ENCODE measurements at places on chromosomes 5 and 9.

DNA sequence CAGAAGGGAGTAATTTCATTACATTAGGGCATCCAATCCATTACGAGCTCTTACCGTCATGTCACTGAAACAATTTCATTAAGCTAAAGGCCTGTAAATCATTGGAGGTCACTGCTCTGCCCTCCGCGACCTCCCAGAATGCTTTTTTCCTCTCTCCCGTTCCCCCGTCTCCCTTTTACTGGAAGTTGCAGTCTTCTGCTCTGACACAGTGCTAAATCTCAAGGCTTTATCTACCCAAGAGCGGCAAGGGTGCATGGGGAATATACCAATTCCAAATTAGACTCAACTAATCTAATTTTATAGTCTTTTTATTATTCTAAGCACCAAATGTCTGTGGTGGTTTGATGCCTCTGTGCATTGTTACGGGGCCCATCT is 265.7 kb upstream of the PANK3 start:
- DNase-seq, result no peak

- no peak for DNase-seq
Measured at GRCh38 chr5:172153695-172154094, 34.3 kb downstream of the STK10 start.

GRCh38 chr5:131245948-131246347 is 17.9 kb upstream of the CDC42SE2 start:
- DNase-seq, result no peak

GRCh38 chr5:100616291-100616690 is 81.1 kb downstream of the FAM174A start:
- no peak for DNase-seq

DNA sequence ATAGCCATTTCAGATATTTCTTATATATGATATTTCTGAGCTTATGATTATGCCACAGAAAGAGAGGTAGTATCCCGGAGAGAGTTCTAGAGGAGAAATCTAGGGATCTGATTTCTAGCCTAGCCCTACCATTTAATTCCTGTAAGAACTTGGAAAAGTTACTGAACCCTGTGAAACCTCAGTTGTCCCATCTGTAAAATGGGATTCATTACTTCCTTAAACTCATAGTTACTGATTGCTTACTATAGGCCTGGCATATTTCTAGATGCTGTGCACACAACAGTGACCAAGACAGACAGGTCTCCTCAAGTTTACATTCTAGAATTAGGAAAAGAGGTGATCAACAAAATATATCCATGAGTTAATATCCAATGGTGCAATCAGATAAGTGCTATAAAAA is 30.8 kb upstream of the SMAD5 start:
- DNase-seq, result no peak

- DNase-seq, result no peak
Measured at GRCh38 chr5:179269781-179270543, 75.3 kb downstream of the ADAMTS2 start.

DNA sequence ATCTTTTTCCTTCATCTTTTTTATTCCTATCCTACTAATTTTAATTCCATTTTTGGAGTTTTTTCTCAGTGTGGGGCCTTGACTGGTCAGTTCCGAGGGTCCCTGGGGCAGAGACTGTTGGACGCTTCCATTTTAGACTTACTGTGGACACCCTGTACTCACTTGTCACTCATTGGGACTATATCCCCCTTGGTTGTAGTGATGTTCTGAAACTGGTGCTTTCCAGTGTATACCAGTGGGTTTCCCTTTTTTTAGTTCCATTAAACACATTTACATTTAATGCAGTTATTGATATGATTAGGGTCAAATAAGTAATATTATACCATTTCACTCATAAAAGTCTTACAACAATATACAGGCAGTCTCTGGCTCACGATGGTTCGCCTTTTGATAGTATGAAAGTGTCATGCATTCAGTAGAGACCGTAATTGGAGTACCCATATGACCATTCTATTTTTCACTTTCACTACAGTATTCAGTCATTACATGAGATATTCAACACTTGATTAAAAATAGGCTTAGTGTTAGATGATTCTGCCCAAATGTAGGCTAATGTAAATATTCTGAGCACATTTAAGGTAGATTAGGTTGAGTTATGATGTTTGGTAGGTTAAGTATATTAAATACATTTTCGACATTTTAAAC is 46.0 kb downstream of the CNOT6 start:
- DNase-seq, result no peak

GRCh38 chr5:125002727-125003598 is 256.5 kb upstream of the ZNF608 start:
- no peak for DNase-seq

- no peak for DNase-seq
Measured at GRCh38 chr9:8856396-8857067, 1057.0 kb upstream of the DMAC1 start.

- DNase-seq, result no peak
Measured at GRCh38 chr5:95989283-95990048, 27.8 kb upstream of the ELL2 start.

- DNase-seq, result no peak
Measured at GRCh38 chr9:3498691-3499090, 27.1 kb downstream of the RFX3 start.

DNA sequence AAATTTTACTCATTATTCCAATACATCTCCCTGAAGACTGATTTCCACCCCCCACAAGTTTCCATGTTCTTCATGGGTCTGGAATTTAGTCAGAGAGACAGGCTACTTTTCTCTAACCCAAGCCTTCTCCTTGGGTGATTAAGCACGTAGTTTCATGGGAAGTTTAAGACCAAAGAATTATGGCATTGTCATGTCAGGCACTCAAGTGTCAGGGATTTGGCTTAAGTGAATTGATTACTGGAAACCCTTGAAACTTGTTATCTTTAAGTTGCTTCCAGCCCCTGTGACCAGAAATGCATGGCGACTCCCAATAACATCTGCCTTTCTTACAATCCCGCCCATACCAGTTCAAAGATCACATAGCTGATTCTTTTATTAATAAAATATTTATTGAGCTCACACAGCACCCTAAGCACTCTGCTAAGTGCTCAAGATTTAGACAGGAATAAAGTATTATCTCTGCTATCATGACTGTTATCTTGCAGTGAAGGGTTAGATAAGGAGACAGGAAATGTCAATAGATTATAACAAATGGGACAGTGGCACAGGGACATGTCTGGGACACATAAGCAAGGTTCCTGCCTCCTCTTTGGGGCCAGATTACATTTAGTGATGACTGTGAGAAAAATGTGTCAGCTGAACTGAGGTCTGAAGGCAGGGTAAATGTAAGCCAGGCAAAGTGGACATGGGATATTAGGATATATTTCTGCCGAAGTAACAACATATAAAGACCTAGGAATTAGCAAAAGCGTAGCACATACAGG is 241.2 kb upstream of the TNC start:
- no peak for DNase-seq

DNA sequence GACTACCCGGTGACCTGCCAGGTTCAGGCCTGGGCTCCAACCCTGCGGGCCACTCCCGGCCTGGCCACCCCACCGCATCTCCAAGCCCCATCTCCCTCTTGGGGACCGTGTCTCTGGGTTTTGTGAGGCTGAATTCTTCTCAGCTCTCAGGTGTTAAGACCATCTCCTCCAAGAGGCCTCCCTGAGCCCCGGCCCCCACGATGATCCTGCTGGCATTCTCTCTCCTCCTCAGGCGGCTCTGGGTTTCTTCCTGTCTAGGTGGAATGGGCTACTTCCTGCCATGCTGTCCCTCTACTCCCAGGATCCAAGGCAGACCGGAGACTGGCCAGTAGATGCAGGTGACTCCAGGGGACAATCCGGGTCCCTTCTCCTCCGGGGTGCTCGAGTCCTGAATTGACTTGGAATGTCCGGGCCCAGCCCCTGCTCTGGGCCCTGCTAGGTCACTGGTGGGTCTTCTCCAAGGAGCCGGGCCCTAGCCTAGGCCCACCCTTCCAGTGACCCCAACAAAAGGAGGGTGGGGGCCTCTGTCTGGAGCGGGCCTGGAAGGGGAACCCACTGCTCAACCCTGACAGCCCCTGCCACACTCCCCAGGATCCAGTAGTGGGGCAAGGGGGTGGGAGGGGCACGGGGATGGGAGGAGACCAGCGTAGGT is 219.8 kb downstream of the C9orf50 start:
- DNase-seq, result no peak

- no peak for DNase-seq
Measured at GRCh38 chr5:3047212-3047774, 295.8 kb upstream of the IRX2 start.

DNA sequence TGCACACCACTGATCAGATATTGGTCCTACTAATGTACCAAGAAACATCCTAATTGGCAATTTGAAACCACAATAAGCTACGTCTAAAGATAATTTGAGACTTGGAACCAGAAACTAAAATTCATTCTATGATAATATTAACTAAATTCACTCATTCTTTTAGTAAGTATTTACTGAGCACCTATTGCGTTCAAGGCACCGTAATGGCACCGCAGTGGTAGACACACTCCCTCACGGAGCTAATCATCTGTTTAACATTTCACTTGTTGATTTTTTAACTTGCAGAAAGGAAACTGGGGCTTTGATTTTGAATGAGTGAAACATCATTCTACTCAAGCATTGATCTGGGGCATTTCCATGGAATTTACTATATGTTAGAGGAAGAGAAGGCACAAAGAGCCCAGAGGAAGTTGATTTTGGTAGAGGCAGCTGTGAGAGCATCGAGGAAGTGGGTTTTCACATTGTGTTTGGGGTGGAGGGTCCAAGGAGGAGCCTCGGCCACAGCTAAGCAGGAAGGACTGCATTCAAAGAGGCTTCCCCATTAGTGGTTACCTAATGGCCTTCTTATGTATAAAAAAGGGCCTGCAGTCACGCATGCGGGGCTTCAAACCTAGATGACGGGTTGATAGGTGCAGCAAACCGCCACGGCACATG is 7.1 kb downstream of the RAPGEF1 start:
- no peak for DNase-seq

GRCh38 chr5:63564789-63565188 is 397.5 kb downstream of the HTR1A start:
- no peak for DNase-seq

DNA sequence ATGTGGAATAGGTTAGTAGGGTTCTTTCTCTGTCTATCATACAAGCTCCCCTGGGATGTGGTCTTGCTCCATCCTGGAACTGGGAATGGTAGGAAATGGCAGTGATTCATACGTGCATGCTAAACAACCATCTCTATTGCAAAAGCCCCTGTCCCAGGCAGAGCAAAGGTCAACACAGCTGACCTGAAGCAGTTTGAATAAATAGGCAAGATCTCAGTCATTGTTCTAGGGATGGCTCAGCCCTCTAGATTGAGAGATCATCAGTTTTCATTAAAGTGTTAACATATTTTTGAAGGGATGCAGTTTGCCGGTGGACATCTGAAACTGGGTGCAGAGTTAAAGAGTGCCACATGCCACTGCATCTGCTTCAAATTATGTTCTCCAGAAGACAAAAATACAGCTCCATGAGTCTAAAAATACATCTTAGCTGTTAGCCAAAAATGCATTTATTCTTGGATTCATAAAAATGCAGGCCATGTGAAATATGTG is 224.1 kb downstream of the ESM1 start:
- DNase-seq, result no peak

DNA sequence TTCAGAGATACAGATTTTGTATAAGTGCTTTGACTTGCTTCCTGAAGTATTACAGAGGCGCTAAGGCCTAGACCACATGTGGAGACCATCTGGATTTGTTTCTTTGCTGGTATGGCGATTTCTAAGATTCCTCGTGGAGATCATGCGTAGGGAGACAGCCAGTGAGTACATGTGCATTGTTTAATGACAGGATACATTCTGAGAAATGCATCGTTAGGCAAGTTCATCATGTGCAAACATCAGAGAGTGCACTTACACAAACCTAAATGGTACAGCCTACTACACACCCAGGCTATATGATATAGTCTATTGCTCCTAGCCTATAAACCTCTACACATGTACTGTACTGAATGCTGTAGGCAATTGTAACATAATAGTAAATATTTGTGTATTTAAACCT is 16.5 kb upstream of the CEP120 start:
- no peak for DNase-seq

DNA sequence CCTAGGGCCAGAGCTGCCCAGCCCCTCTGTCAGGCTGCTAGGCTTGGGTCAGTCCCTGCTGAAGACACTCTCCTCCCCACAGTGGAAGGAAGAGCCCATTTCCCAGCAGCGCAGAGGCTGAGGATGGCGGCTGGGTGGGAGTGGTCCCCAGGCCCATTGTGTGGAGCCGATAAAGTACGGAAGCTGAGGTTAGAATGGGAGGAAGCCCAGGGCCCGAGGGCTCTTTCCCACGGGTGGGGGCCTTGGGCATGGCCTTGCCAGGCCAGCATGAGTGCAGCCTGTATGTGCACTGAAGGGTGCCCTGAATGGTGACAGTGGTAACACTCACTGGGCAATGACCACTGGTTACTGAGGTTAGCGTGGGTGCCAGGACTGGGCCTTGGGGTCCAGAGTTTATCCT is 125.9 kb downstream of the RGS3 start:
- DNase-seq, result no peak

DNA sequence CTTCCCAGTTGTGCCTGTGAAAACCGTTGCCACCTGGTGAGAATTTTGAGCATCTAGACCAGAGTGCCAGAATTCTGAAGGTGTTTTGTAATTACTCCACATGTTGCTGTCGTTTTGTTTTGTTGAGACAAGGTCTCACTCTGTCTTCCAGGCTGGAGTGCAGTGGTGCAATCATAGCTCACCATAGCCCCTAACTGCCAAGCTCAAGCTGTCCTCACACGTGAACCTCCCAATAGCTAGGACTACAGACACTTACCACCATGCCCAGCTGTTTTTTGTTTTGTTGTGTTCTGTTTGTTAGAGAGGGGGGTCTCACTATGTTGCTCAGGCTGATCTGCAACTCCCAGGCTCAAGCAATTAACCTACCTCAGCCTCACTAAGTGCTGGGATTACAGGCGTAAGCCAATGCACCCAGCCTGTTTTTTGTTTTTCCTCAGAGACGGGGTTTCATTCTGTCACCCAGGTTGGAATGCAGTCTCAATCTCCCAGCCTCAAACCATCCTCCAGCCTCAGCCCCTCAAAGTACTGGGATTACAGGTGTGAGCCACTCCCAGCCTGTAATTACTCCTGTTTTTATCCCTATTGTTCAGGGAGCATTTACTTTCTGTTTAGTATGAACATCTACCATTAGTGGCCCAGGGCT is 121.1 kb upstream of the DMRT1 start:
- no peak for DNase-seq

- DNase-seq, result no peak
Measured at GRCh38 chr5:77231471-77232138, 21.1 kb downstream of the PDE8B start.

DNA sequence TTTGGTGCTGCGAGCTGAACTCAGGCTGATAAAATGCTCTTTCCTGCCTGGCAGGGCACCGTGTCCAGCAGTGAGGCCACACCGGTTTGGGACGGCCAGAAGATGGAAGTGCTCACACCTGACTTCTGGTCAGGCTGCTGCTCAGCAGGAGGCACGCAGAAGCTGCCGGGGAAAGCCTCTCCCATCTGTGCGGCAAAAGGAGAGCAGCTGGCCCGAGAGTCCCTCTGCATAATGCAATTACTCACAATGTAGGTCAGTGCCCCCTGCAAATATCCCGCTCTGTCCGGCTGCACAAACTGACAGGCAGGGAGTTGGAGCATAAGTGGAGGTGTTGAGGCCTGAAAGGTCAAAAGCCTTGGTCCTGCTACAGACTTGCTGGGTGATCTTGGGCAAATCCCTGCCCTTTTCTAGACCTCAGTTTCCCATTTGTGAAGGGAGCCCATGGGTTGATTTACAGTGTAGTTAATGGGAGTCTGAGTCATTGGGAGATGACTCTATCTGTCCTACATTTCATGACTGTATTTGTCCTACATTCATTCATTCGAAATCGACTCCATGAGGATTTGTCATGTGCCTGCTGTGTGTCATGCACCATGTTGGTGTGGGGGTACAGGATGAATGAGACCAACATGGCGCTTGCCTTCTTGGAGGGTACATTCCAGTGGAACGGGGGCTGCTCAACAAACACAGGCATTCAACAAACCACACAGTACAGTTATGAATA is 61.8 kb upstream of the TBC1D2 start:
- no peak for DNase-seq

Measured in stimulated activated CD8-positive, alpha-beta memory T cell treated with anti-CD3 and anti-CD28 coated beads, Interleukin-7, amount 100 ng/mL, for 1 hour (primary cell).